Myometrial cell (primary cell): ENCODE measurements at places on chromosomes 3 and 15. TPM values are rescaled to one million over a fixed set of nuclear protein-coding genes. Genes with fewer than 3 reads are reported as not detected.

TMPRSS7 gene
- total RNA-seq = not detected in 2 replicates

DNAJB11 gene
- total RNA-seq = 50.7 and 67.5 TPM in 2 replicates

HTR3E gene
- total RNA-seq = not detected in 2 replicates

MST1R gene
- total RNA-seq = under 0.01 and 0.53 TPM in 2 replicates
